ENCODE measurements at places on chromosomes 2 and 18.

GRCh38 chr2:241182126-241182525, 6.4 kb upstream of the ANO7 start:
- DNase-seq = no peak

DNA sequence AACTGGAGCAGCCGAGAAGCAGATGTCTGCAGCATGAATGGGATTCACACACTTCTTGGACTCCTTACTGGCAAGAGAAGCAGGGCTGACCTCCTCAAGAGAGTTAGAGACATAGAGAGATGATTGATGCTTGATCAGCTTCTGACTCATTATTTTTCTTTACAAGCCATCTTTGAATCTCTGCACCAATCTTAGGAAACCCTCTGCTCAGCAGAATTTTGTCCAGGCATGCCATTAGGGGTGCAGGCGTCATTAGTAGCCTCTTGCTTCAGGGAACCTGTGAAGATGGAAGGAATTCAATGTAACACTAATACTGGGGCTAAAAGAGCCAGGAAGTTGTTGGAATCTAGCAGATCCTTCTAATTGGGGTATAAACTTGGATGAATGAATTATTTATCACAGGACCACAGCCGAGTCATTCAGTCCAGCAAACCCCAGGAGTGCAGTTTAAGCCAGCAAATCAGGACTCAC, 151.8 kb downstream of the MGAT5 start:
- no peak for DNase-seq

DNA sequence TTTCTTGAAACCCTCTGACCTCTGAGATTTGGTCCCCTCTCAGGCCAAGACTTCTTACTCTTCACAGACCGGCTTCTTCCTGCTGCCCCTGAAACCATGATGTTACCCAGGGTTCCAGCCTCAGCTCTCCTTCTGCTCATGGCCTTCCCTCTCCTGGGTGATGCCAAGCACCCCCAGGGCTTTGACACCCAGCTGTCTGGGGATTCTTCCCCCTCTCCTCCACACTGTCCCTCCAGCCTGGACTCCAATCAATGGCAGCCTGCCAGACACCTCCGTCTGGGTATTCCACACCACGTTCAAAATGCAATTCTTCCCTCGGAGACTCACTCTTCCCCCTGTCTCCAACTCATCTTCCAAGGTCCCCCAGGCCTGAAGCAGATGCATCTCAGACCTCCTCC, 25.0 kb downstream of the SPP2 start:
- DNase-seq = no peak

DNA sequence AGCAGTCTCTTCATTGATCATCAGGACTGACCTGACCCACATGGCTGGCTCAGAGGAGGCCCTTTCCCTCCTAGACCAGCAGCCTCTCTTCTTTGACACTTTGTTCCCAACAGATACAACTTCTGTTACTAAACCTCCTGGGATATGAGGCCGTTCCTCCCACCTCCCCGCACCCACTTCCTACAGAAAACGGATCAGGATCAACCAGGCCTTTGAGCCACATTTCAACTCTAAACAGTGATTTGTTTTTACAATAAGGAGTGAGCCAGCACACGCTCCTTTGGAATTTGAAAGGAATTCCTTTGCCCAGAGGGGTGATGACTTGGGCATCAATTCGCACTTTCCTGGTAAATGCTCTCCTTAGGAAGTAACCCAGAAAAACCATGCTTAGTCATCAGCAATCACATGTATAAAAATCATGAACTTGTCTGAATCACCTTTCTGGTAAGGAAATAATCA, 180.4 kb downstream of the FAM124B start:
- no peak for DNase-seq

DNA sequence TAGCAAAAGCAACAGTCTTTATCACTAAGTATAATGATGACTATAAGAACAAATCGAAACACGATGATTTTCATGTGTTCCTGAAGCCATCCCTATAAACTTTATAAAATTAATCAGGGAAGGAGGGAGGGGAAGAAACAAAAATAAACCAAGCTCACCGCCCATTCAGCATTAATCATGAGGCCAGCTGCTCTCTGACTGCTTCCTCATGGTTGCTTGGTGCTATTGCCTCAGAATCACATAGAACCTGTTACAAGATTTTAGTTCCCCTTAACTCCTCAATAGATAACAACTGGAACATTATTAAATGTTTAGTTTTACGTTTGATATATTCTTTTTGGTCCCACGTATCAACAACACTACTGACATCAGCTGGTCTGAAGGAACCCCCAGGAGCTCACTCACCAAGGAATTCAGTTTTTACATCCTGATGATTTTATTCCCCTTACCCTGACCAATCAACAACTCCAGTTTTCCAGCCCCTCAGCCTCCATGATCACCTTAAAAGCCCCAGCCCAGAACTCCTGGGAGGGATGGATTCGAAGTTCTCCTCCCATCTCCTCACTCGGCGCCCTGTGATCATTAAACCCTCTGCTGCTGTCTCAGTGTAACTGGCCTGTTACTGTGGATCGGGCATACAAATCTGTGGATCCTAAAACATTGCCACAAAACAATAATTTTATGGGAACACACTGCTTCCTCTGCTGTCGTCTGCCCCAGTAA, 10.6 kb upstream of the HNRNPLL start:
- DNase-seq = no peak

DNA sequence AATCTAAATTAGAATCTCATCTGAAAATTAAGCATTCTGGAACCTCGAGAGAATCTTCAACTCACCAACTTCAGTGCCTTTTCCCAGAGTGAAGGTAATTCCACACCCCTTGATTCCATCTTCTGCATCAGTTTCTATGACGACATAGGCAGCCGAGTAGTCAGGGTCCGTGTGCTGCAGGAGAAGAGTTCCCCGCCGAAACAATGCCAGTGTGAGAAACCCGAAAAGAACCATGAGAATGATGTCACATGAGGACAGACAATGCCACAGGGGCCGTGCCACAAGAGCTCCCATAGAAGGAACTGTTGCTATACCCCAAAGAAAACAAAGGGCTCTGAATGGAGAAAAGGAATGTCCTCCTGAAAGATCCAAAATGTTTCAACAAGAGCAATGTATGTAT, 6.0 kb downstream of the ENOSF1 start:
- no peak for DNase-seq

GRCh38 chr2:37847792-37848191, 77.3 kb upstream of the RMDN2 start:
- DNase-seq = no peak

- no peak for DNase-seq
These were observed 346.7 kb downstream of the RAD51AP2 start for GRCh38 chr2:17171446-17172049.

DNA sequence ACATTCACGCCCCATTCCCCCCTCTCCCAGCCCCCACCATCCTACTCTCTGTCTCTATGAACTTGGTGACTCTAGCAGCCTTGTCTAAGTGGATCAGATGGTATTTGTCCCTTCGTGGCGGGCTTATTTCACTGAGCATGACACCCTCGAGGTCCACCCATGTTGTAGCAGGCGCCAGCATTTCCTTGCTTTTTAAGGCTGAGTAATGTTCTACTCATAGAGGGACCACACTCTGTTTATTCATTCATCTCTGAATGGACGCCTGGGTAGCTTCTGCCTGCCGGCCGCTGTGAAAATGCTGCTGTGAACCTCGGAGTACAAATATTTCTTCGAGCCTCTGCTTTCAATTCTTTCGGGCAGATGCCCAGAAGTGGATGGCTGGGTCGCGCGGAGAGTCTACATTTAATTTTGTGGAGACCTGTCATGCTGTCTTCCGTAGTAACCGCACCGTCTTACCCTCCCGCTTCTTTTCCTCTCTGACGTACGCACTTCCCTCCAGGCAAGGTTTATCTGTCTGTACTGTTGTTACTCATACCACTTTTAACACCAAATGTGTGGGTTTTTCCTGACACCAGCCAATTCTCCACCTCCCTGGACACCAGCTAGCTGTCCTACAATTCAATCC, 5.6 kb downstream of the CROCC2 start:
- no peak for DNase-seq

DNA sequence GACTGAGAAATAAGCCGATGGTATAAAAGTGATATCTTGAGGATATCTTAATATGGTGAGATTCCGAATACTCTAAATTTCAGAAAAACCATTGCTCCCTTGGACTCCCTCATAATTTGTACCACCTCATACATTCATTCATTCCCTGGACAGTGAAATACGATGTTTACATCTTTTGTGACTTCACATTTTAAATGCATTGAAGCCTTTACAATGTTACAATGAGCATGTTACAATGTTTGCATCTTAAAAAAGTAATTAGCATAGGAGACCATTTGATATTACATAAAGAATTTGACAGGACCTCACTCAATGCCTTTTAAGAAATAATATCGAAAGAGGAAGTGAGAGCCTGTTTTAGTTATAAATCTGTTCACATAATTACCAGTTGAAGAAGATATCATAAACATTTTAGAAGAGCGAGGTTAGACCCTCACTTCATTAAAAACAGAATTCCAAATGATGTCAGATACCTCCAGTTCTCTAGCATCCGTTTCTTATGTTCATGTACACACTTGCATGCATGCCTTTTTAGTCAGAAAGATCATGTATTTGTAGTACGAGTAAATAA, 372.0 kb downstream of the ARHGAP15 start:
- no peak for DNase-seq

DNA sequence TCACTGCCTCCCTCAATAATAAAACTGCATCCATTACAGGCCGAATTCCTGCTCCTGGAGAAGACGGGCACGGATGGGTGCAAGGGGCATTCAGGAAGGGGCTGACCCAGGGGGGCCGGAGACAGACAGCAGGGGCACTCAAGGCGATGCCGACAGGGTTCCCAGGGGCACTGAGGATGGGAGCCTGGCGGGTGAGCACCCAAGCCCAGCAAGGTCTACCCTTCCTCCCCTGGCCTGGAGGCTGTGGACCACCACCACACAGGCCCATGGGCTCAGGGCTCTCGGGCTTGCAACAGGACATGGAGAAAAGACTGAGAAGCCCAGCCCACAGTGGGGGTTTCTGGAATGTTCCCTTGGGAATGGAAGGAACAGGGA, 104.7 kb upstream of the ODC1 start:
- no peak for DNase-seq
